Stomach (tissue), 19 donors: ENCODE measurements at places on chromosomes 4 and X. TPM values are rescaled to one million over a fixed set of nuclear protein-coding genes. Genes with fewer than 3 reads are reported as not detected.

The RAB40A gene
- total RNA-seq, result not detected

The JADE3 gene
- total RNA-seq, result 0.58 TPM

The C4orf54 gene
- under 0.01 TPM for total RNA-seq

DNA sequence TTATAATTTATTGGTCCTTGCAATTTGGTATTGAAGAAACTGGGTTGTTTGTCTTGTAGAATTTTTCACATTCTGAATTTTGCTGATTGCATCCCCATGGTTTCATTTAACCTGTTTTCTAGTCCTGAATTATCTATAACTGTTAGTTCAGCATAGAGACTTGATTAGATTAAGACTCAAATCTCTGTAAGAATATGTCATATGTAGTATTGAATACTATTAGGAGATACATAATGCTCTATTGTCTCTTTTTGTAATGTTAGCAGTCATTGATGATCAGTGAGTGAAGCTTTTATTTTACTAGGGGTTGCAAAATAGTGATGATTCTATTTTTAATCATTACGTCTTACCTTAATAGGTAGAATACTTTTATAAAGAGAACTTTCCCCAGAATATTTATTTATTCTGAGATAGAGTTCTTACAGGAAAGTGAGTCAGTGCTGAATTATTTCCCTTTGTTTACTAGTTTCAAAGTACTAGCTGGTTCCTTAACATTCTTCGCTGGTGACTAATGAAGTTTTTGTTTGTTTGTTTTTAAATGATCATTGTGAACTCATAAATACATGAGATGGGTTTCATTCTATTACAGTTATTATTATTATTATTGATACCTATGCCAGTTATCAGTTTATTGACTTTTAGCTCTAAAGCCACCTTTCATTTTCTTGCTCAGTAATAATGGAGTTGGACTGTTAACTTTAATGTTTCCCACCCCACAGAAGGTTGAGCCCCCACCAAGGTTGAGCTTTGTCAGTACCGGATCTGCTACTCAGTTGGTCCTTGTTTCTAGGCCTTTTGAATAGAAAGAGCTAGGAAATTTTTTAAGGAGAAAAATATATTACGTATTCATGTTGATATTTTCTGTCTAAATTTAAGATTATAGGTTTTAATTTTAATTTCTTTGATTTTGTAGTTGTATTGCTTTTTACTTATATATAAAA is 102.3 kb downstream of the LARP1B start:
- no peak for DNase-seq

GRCh38 chr4:1768367-1769034 is 24.6 kb upstream of the FGFR3 start:
- peak; percentile 90 for DNase-seq

DNA sequence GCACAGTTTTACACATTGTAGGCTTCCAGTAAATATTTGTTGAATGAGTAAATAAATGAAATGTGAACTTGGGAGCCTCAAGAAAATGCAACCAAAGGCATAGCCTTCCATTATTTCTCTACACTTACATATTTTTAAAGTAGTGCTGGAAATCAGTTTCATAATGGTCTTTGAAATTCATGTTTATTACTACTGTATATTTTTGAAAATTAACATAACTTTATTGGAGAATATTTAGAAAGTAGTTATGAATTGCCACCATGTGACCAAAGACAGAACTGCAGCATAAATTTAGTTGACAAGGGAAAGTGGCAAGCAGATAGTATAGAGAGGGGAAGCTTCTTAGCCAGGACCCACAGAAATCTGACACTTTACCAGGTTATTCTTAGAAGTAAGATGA is 6.4 kb downstream of the TCEAL8 start:
- DNase-seq, result no peak

- no peak for DNase-seq
Measured at GRCh38 chr4:62156205-62156604, 956.1 kb downstream of the ADGRL3 start.

DNA sequence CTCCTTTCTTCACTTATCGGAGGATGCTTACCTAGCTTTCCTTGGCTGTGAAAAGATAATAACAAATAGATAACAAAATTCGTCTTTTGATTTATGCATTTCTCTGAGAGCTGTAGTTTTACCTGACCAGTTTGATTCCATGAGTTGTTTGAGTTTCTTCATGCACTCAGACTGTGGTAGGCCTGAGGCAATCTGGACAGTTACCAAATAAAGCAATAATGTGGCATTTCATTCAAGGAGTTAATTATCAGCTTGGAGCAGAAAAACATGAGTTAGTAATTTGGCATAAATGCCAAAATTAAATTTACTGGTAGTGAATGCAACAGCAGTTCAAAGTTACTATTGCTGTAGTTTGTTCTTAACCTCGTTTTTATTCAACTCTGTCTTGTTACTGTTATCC is 53.5 kb downstream of the FABP2 start:
- no peak for DNase-seq

GRCh38 chrX:48578661-48579128 is 4.4 kb downstream of the RBM3 start:
- no peak for DNase-seq

DNA sequence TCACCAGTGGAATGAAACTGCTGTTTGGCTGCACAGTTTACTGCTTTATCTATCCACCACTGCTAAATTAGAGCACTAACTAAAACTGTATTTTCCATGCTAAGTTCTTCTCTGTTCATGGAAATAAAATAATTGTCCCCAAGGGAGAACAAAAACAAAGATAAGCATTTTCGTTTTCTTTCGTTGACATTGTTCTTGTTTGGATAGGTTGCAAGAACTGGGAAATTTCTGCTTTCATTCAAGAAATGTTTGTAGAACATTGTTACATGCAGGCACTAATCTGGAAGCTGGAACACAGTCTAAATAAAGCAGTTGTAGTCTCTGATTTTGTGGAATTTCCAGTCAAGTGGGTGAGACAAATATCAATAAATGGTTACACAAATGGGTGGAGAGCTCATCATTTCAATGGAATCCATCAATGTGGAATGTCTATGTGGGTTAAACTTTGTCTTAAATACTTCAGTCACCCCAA is 5.8 kb upstream of the CXCL8 start:
- DNase-seq, result no peak

DNA sequence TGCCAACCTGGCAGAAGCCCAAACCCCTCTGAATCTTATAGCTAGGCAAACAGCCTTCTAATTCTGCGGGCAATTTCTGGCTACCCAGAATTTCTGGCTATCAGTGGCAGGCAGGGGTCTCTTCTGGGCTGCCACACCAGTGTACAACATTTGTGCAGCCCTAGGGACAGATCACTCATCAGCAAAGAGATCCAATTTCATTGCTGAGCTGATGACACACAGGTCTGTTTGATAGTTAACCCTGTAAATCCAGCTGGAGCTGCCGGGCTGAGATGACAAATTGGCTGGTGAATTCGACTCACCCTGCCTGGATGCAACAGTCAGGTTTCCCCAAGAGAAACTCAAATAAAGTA is 2.4 kb downstream of the MID1 start:
- DNase-seq, result no peak

- no peak for DNase-seq
Measured at GRCh38 chr4:17329046-17329445, 182.8 kb downstream of the QDPR start.

DNA sequence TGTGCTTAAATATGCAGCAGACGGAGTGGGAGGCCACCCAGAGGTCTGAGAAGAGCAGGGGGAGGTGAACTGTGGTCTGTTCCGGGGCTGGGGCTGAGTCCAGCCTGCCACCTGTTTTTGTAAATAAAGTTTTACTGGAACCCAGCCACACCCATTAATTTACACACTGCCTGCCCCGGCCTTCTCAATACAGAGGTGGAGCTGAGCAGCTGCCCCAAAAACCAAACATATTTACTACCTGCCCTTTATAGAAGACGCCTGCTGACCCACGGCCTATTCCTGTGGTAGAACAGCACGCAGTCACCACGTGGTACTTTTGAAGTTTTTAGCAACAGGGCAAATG is 45.9 kb downstream of the FGFRL1 start:
- no peak for DNase-seq

DNA sequence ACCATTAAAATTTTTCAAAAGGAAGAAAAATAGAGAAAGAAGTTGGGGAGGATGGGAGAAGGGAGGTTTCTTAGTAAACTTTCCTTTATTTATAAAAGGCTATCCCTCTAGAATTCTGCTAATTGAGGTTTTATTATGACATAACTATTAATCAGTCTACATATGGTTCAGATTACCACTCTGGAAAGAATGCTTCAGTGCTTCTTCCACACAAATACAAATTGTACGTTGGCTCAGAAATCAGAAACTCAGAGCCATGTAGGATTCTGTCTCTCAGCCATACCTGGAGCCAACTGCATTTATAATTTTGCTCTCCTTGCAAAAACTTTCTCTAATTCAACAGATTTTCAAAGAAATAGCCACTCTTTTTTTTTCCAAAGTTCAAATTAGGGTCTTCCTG is 37.1 kb downstream of the SRPX start:
- no peak for DNase-seq

DNA sequence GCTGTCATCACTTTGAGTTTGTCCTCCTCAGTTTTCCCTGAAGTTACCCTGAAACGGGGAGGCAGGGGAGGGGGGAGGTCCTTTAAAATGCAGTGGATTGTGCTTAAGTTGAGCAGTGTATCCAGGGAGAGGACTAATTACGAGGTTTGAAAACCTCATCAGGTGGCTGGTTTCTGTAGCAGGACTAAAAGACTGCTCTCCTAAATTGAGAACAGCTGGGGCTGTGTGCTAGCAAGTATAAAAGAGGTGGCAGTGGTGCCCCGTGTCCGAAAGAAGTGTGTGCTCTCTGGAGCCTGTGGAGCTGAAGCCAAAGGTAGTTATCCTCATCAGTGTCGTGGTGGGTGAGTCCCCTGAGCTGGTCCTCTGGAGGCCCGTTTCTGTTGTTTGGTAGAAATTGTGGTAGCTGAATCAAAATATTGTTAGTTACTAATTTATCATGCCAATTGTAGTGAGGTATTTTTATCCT is 37.2 kb upstream of the CYP2U1 start:
- DNase-seq, result no peak
